ENCODE measurements at places on chromosomes 16 and 17.

GRCh38 chr16:30527635-30528178 is 1.3 kb upstream of the ZNF768 start:
- peak; percentile 97 for DNase-seq

DNA sequence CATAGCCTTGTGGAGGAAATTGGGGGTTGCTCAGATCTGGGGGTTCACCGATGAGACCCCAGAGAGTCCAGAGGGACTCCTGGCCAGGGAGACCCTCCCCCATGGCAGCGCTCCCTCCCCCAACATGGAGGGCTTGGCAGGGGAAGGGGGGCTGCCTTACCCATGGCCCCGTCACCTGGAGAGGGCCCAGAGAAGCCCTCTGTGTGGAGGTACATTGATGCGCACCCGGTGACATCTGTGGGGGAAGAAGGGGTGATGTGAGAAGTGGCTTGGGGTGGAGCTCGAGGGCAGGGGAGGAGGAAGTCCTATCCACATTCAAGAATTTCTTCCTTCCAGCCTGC is 16.2 kb downstream of the ETV4 start:
- DNase-seq, result no peak

GRCh38 chr16:69057400-69058378 is 47.8 kb upstream of the HAS3 start:
- DNase-seq, result no peak

DNA sequence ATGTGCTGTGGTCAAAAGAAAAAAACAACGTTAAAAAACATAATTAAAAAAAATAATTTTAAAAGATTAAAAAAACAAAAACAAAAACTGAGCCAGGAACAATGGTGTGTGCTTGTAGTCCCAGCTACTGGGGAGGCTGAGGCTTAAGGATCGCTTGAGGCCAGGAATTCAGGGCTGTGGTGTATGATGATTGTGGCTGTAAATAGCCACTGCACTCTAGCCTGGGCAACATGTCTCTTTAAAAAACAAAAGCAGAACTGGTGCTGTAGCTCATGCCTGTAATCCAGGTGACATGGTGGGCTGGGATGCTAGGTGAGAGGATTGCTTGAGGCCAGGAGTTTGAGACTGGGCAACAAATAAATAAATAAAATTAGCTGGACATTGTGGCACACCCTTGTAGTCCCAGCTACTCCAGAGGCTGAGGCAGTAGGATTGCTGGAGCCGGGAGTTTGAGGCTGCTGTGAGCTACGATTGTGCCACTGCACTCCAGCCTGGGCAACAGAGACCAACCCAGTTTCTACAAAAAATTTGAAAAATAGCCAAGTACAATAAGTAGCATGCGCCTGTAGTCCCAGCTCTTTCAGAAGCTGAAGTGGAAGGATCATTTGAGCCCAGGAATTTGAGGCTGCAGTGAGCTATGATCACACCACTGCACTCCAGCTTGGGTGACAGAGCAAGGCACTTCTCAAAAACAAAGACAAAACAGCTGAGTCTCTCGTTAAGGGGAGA is 43.6 kb downstream of the NFATC3 start:
- no peak for DNase-seq

Measured in trophoblast cell (in vitro differentiated cells and primary cell).